Stimulated activated CD8-positive, alpha-beta memory T cell treated with anti-CD3 and anti-CD28 coated beads, Interleukin-15, amount 100 ng/mL, for 4 hours (primary cell): ENCODE measurements at places on chromosomes 16 and 17.

GRCh38 chr17:82365606-82366295 is 5.8 kb upstream of the UTS2R start:
- DNase-seq, result no peak

DNA sequence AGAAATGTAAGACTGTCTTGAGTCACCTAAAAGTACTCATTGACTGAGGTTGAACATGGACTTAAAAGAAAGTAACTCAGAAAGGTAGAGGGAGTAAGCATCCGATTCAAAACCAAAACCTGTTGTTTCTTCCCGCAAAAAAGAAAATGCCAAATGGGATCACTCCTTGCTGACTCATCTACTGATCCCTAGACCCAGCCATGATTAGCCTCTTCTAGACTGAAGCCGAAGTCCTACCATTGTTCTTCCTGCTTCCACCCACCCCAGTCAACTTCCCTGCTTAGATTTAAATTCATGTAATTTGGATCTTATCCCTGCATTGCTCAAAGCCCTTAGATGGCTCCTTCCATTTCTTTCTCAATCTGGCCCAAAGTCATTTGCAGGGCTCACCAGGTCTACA is 760.5 kb upstream of the SOX9 start:
- DNase-seq, result no peak

GRCh38 chr17:67504182-67504581 is 127.1 kb downstream of the PITPNC1 start:
- DNase-seq, result no peak

- DNase-seq, result no peak
These were observed 19.7 kb downstream of the SEZ6 start for GRCh38 chr17:28985950-28986713.

DNA sequence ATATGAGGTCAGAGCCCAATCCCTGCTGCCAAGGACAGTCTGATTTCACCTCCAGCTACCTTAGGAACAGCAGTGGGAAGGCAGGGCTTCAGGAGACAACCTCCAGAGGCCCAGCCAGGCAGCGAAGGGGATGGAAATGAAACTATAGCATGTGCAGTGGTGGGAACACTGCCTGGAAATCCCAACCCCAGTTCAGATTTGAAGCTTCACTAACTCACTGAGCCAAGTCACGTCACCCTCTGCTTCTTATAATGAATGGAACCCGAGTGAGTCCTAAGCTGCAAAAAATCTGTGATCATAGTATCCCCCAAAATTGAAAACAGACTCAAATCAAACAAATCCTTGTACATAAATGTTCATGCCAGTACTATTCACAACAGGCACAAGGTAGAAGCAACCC is 36.0 kb upstream of the SLC39A11 start:
- DNase-seq, result no peak

DNA sequence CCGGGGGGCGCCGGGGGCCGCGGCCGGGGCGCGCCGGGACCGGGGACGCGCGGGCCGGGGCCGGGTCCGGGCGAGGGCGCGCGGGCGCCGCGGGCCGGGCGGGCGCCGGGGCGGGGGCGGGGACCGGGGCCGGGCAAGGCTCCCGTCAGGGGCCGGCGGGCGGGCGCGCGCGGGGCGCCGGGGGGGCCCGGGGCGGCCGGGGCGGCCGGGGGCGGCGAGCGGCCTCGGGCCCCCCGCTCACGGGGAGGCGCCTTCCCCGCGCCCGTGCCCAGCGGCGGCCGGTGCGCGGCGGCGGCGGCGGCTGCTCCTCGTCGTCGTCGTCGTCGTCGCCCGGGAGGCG is 563 bp downstream of the ZCCHC14 start:
- DNase-seq, result no peak

- DNase-seq, result no peak
These were observed 173.8 kb upstream of the RPH3AL start for GRCh38 chr17:526425-526824.
